GM23248 (cell line): ENCODE measurements at places on chromosomes 6 and 20.

- peaks cover 40% of the 10 kb centered on the region for H3K4me1 ChIP-seq
- no peaks in the 10 kb centered on the region for H3K27me3 ChIP-seq
- H3K36me3 ChIP-seq, result 0 out of 2 replicates have a peak, but pooled peaks cover 3% of the 10 kb centered on the region
- DNase-seq, result no peak
Measured at GRCh38 chr6:135906972-135907465, 55.5 kb downstream of the PDE7B start.

- H3K4me1 ChIP-seq, result no peaks in the 10 kb centered on the region
- H3K4me3 ChIP-seq, result no peak overlapping the region
- H3K27ac ChIP-seq, result no peak overlapping the region
Measured at GRCh38 chr6:36217188-36217587, 20.6 kb downstream of the BRPF3 start.

DNA sequence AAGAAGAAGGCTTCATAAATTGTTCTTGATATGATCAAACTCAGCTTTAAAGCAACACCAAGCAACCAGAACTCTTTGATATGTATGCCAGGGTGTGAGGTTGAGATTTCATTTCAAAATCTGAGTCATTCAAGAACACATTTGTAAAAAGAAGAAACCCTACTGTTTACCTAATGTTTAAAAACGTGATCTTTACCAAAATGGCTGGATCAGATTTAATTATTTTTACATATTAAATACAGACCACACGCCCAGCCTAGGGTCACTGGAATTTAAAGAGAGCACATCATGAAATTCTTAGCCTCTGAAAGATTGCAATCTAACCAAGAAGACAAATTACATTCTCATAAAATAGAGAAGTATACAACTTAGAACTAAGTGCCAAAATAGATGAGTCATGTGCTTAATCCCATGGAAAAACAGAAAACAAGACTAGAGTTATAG is 206.8 kb upstream of the SMLR1 start:
- no peaks in the 10 kb centered on the region for H3K27me3 ChIP-seq
- H3K36me3 ChIP-seq, result no peaks in the 10 kb centered on the region
- no peak overlapping the region for H3K4me3 ChIP-seq
- peaks cover 17% of the 10 kb centered on the region for H3K4me1 ChIP-seq
- no peak overlapping the region for H3K27ac ChIP-seq

- DNase-seq, result no peak
- H3K27ac ChIP-seq, result no peak overlapping the region
- H3K4me1 ChIP-seq, result no peaks in the 10 kb centered on the region
Measured at GRCh38 chr6:163254341-163254835, 160.1 kb upstream of the QKI start.

- peaks cover 15% of the 10 kb centered on the region for H3K36me3 ChIP-seq
- peaks cover 25% of the 10 kb centered on the region for H3K4me1 ChIP-seq
- no peaks in the 10 kb centered on the region for H3K27me3 ChIP-seq
- peak overlapping the region; percentile 100 for H3K4me3 ChIP-seq
Measured at GRCh38 chr6:30683183-30683979, 3.1 kb downstream of the PPP1R18 start.

GRCh38 chr6:37507077-37507476 is 7.4 kb upstream of the CCDC167 start:
- DNase-seq, result no peak
- no peaks in the 10 kb centered on the region for H3K4me1 ChIP-seq
- H3K27ac ChIP-seq, result no peak overlapping the region
- peaks cover 18% of the 10 kb centered on the region; the same call in 1 of the 2 replicates for H3K27me3 ChIP-seq

DNA sequence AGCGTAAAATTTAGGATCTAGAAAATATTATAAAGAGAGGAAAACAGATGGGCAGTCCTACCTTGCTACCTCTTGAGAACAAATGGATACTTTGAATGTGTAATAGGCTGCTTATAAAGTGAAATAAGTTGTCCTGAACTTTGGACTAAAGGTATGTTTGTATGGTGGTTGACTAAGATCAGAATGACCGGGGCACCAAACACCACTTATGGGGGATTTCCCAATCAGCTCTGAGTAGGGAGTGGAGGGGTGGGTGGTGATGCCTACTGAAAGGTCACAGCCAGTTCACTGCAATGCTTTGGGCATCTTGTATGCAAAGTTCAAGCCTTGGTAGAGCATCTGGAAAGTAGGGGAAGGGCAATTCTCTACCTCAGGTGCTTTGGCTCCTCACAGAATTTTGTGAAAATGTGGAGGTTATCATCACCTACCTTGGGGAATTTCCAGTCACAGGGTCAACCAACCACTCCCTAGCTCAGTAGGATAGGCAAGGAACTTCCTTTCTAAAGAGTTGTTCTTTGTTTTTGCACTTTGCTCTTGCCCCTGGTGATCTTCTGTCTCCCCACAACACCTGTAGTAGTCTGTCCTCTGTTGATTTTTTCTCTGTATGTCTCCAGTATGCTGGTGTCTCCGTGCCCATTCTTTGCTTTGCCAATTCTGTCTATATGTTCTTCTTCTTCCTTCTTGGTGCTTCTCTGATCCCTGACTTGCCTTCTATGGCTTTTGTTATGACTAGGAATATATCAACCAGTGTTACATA is at the start of gene TRIM31:
Gene TRIM31, minus strand, starts transcription at position 88 of the 757 bp plus-strand sequence. CDS start 285 bp downstream, outside the sequence.
- H3K4me3 ChIP-seq, result no peak within 1 kb of the TSS
- H3K36me3 ChIP-seq, result no peaks in the 10 kb centered on the region
- H3K27ac ChIP-seq, result no peak within 1 kb of the TSS
- H3K4me1 ChIP-seq, result no peaks in the 10 kb centered on the region
- DNase-seq, result no peak
